Activated T-cell treated with anti-CD3 and anti-CD28 coated beads for 1 hour (primary cell): ENCODE measurements at places on chromosomes 4 and X.

DNA sequence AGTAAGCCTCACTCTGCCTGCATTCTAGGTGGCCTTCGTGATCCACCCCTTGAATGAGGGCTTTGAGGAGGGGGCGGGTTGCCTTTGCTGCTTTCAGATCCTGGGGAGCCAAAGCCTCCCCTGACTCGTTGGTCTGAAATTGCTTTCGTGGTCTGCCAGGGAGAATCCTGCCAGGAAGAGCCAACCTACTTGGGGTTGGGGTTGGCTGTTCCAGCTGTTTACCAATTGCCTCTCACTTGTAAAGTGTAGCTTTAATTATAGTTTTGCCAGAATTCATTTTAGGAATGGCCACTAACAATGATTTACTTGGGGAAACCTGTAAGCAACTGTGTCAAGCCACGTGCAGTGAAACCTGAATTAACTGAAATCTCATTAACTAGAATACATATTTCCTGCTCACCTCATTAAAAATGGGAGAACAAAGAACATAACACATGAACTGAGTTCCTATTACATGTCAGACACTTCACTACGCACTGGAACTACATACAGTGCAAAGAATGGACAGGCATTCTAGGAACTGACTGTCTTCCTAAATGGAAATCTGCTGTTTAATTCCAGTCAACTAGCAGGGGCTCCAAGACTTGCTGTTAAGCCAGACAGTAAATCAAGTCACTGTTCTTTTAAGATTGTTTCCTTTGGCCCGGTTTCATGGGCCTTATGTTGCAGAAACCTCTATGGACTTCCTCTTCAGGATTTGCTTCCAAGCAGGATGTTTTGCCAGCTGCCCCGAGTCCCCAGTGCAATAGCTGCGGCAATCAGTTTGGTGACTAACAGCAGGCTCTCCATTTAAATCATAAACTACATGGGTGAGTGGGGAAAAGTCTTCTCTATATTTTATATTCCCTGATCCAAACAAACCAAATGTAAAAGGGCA, 16.4 kb upstream of the NKRF start:
- DNase-seq = no peak

DNA sequence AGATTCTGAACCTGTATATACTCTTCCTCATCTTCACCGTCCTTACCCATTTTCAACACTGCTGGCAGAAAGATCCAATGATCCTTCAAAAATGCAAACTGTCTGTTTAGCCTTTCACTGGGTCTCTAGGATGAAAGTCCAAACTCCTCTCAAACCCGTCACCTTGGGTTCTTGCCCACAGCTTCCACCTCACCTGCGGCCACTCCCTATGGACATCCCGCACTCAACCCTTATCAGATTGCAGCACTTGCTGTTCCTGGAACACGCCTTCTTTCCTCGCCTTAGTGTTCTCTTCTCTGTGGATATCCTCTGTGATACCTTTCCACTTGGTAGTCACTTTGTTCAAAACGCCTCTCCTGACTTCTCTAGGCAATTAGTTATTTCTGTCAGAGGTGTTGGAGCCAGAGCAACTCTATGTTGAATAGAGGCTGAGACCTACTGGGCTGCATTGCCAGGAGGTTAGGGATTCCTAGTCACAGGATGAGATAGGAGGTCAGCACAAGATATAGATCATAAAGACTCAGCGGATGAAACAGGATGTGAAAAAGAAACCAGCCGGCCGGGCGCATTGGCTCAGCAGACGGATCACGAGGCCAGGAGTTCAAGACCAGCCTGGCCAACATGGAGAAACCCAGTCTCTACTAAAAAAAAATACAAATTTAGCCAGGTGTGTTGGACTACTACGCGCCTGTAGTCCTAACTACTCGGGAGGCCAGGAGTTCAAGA, 4.2 kb upstream of the NOCT start:
- DNase-seq = no peak

DNA sequence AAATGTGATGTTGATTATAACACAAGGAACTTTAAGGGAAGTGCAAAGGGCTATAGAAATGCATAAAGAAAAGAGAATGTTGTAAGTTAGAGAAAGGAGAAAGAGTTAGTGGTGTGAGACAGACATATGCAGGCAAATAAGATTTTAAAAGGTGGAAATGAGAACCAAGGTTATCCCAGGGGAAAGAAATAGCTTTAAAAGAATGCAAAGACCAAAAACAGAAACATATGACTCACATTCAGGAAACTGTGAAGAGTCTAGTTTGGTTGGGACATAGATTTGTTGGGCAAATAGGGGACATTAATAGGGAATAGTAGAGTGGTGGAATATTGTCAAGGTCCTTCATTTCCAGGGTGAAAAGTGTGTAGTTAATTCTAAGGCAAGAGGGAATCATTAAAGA, 52.4 kb downstream of the MAPK10 start:
- DNase-seq = no peak

- no peak for DNase-seq
Observed at GRCh38 chr4:176708771-176709311, 83.9 kb downstream of the VEGFC start.

DNA sequence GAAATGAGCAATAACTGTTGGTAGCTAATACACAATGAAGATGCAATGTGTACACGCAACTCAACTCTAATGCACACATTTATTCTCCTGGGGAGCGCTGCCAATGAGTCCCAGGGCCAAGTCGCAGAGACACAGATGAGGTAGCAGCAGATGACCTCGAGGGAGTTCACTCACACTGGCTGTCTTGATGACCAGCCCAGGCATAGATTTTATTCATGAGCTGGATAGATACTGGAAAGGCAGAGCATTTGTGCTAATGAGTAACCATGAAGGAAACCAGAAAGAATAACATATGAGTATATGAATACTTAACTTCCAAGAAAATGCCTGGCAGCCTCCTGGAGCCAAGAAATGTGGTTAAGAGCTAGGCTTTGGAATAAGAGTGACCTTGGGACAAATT, 42.3 kb downstream of the RASL11B start:
- no peak for DNase-seq

GRCh38 chrX:2224161-2224560, 276.6 kb downstream of the DHRSX start:
- no peak for DNase-seq

GRCh38 chr4:119672086-119672485, 43.5 kb upstream of the PDE5A start:
- no peak for DNase-seq

DNA sequence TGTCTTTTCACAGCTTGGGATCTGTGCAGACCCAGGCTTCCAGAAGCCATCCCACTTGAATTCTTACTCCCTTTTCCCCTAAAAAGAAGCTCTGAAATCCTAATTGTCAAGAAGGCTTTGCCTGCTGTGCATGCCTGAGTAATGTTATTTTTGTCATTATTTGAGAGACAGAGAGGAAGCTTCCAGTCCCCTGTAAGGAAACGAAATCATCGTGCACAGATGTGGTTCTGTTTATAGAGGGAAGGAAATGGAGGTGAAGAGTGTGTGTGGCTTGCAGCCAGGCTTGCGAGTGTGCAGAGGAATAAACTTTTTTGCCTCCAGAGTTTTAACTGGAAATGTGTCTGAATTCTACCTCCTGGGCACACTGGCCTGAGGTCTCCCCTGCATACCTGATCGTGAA, 70.2 kb downstream of the TBL1X start:
- DNase-seq = no peak

- DNase-seq = no peak
Observed at GRCh38 chr4:184384810-184385557, 89.4 kb downstream of the IRF2 start.

DNA sequence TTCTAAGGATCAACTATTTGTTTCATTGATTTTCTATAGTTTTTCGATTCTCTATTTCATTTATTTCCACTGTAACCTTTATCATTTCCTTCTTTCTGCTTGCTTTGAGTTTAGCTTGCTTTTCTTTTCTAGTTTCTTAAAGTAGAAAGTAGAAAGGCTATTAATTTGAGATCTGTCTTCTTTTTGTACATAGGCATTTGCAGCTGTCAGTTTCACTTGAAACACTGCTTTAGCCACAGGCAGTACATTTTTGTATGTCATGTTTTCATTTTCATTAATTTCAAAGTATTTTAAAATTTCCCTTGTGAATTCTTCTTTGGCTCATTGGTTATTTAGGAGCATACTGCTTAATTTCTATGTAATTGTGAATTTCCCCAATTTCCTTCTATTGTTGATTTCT, 152.2 kb downstream of the SH3KBP1 start:
- DNase-seq = no peak

DNA sequence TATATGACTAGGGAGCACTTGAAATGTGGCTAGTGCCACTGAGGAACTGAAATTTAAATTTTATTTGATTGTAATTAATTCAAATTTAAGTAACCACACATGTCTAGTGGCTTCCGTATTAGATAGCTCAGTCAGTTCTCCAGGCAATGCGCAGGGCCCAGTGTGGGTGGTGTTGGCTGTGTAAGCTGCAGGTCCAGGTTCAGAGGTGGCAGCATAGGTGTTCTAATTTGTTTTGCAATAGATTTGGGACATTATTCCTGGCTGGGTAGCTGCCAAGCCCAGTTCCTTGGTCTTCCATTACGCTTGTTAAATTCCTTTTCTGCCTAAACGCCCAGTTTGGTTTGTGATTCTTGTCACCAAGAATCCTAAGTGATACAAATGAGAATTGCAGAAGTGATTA, 79.5 kb downstream of the FAM184B start:
- DNase-seq = no peak

GRCh38 chrX:19272452-19272851, 71.3 kb upstream of the PDHA1 start:
- no peak for DNase-seq

DNA sequence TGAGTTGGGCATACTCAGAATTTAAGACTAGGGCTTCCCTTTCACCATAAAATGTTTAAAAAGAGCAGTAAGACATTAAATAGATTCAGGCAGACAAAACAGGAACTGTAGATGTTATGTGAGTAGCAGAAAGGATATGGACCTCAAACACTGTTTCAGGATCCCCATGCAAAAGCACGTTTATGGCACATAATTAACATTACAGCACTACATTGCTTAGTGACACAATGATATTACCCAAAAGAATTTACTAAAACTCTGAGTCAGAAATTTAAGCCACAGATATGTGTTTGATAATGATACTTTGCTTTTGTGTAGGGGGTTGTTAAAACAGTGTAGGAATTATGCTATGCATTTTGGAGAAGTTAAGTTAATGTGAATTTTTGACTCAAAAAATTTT, 266.3 kb downstream of the PDGFC start:
- DNase-seq = no peak

GRCh38 chr4:78734441-78735162, 41.5 kb upstream of the BMP2K start:
- DNase-seq = no peak

GRCh38 chrX:50813843-50814661, at the start of gene SHROOM4:
TSS of gene SHROOM4 (minus strand) at chrX:50814194. CDS start at chrX:50814018, 176 bp downstream.
- no peak for DNase-seq

DNA sequence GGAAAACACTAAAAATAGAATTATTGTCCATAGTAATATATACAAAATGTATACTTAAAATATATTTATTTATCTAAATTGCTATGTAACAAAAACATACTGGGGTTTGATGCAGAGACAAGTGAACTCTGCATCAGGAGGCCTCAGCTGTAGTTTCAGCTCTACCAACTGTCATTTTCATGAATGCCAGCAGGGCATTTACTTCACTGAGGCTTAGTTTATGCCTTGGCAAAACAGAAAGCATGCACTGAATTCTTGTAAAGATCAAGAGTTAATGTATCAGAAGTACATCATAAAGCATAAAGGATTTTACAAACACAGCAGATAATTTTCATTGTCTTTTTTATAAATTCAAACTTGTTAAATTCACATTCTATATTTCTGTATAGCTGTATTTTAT, 577.0 kb downstream of the C4orf33 start:
- no peak for DNase-seq

DNA sequence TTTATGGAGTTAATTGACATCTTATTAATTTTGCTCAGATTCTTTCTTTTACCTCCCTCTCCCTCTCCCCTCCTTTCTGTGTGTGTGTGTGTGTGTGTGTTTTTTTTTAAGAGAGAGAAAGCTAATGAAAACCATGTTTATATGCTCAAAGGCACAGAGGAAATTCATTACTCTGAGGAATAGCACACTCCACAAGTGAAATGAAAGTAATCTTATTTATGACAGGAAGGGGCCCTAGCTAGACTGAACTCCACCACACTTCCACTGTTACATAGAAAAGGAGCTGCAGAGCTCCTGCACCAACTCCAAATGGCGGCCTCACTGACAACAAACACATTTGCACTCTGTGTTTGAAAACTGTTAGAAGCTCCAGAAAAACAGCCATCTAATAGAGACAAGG, 150.6 kb downstream of the RASL11B start:
- DNase-seq = no peak

DNA sequence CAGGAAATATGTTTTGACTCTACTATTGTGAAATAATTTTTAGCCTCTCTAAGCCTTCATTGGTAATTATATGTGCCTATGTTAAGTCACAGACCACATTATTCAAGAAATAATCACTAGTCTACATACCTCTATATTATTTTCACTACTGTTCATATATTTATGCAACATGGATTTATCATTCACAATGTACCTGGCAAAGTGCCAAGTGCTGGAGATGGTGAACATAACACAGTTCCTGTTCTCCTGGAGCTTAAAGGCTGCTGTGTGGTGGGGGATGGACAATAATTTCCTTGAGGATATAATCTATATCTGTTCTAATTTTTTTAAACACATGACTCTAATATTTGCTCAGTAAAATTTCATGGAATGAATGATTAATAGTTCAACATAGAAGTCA, 527.7 kb upstream of the CXorf51A start:
- no peak for DNase-seq

GRCh38 chr4:141713771-141714445, 77.5 kb downstream of the IL15 start:
- no peak for DNase-seq

GRCh38 chrX:107676559-107677378, 48.5 kb downstream of the PRPS1 start:
- peak; percentile 17 for DNase-seq

- DNase-seq = no peak
Observed at GRCh38 chr4:14434916-14435315, 567.4 kb upstream of the CPEB2 start.

- DNase-seq = no peak
Observed at GRCh38 chr4:41057467-41057866, 156.9 kb downstream of the APBB2 start.

DNA sequence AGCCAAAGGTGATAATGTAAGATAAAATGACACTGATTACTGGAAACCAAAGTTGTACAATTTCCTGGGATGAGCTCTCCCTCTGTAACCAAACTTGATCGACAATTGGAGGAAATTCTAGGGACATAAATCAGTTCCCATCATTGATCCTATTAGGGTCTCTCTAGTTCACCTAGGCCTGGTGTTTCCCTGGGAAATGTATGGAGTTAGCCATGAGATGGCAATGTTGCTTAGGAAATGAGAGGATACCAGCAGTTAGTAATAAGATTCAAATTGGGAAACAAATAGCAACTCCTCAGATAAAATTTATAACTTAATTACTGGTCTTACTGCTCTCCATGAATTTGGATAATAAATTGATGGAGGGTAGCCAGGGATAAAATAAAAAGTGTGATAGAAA, 52.2 kb downstream of the SPATA18 start:
- no peak for DNase-seq

GRCh38 chrX:84322083-84322827, 134.3 kb upstream of the RPS6KA6 start:
- DNase-seq = no peak
